ENCODE measurements at places on chromosomes 6 and 20.

- no peak for DNase-seq
Measured at GRCh38 chr6:147891671-147892070, 383.2 kb downstream of the SAMD5 start.

DNA sequence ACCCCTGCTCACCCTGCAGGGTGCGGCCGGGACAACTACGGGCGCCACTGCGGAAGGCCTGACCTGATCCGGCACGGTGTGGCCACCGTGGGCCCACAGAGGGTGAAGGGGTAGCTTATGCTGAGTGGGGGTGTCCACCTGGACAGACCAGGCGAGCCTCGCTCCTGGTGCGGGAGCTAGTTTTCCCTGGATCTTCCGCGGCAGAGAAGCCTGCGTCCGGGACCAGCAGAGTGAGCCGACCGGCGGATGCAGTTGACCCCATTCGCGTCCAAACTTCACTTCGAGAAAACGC lies 38.2 kb downstream of the NCR2 start:
- no peak for DNase-seq

DNA sequence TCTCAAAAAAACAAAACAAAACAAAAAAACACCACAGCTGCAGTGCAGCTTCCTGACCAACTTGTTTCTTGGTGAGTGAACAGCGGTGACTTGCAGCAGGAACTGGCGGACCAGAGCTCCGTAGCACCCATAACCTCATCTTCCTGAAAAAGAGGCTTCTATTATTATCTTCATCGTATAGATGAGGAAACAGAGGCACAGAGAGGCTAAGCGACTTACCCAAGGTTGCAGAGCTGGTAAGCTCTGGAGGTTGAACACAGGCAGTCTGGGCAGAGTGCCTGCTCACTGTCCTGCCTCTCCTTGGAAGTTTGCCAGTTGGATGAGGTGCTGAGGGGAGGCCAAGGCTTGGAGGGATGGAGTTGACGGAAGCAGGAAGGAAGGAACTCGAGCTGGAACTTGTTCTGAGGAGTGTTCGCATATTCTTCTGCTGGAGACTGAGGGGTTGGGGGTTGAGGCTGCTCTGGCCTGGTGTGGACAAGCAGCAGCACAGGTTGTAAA lies 47.9 kb upstream of the CCDC167 start:
- no peak for DNase-seq

DNA sequence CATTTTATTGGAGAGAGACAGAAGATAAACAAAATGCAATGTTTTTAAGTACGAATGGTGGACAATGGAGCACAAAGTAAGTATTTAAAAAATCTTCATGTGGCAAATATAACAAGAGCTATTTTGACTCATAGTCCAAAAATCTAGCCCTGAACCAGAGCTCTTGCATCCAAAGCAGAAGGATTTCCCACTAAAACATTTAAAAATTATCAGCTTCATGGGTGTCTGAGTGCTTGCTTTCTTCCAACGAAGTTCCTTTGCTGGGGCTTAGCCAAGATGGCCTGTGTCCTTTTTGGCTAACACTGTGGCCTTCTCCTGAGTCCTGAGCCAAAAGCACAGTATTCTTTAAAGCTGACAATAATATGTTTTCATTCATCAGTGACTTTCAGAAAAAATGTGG lies 161.7 kb downstream of the RIMS1 start:
- no peak for DNase-seq

- DNase-seq: no peak
Measured at GRCh38 chr6:22147921-22148776, 148.7 kb downstream of the PRL start.
